ENCODE measurements at places on chromosomes 12 and 14.

- DNase-seq, result no peak
These were observed 17.1 kb upstream of the ADGRD1 start for GRCh38 chr12:130936561-130936960.

- DNase-seq, result peak; percentile 60
These were observed 54.7 kb upstream of the FKBP4 start for GRCh38 chr12:2739832-2740641.

GRCh38 chr12:66312189-66312588 lies 9.9 kb downstream of the HELB start:
- no peak for DNase-seq

DNA sequence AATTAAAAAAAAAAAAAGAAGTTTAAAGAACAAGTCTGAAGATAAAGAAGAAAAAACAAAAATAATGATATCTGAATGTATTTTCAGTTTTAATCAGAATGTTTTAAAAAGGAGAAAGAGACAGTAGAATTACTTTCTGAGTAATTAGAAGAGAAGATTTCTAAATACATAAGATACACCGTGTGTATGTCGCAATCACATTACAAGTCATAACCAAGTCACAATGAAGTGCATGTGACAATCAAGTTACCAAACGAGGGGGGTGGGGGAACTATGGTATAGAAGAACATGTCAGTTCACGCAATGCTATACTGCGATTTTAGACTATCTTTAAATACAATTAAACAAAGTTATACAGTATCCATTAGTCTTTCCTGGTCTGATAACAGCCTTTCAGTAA lies 1464.1 kb upstream of the FLRT2 start:
- no peak for DNase-seq

GRCh38 chr12:98446682-98447081 lies 68.7 kb upstream of the TMPO start:
- DNase-seq, result no peak

GRCh38 chr12:130222519-130223218 lies 60.4 kb downstream of the FZD10 start:
- no peak for DNase-seq

- no peak for DNase-seq
These were observed 5.9 kb upstream of the CRIP2 start for GRCh38 chr14:105468621-105469241.

DNA sequence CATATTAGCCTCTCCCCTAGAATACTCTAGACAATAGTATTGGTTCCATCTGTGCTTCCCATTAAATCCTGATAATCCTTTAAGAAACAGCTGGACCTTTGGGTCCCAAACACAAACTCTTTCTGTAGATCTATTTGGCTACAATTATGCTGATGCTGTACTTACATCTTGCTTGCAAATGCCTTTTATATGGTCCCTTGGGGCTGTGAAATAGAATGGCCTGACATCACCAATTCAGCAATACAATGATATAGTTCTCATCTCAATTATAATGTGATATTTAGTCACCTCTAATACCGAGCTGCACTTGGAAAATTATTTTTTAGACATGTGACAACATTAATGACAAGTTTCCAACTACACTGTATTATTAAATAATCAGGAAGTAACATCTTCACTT lies 261.5 kb downstream of the SOX5 start:
- no peak for DNase-seq

GRCh38 chr12:15789220-15790171 lies at the start of gene EPS8:
Gene EPS8 (minus strand): TSS chr12:15789388. CDS start chr12:15682951, 106,437 bp downstream.
- DNase-seq, result peak; percentile 91

DNA sequence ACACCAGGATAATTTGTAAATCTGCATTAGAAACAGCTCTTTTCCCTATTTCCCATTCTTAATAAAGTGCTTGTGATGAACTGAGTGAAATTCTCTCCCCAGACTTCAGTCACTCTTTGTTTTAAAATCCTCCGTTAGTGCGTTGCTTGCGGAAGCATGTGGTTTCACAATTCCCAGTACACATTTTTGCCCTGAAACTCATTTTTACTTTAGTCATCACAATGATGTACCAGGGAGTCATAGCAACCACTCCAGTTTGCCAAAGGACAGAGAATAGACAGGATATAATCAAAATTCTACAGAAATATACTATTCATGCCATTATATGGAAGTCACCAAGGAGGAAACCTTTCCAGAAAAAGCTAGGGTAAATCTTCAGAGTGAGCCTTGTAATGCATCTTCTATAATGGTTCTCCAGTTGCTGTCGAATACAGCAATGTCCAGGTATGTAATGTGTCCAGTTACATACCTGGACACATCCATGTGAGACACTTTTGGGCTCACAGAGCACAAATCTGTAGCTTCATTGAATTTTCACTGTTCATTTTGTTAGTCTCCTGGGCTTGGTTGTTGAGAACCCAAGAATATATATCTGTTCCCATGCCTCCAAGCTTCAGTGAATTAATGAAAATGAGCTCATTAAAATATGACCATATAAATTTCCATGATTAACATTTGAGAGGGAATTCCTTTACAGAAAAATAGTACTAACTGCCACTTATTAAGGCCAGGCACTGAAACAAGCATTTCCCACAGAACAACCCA lies 57.8 kb downstream of the GPR135 start:
- peak; percentile 96 for DNase-seq

GRCh38 chr14:93171376-93171775 lies 13.3 kb downstream of the MOAP1 start:
- no peak for DNase-seq

Measured in HFFc6 (cell line).